ENCODE measurements at places on chromosomes 11 and 22.
A peak's percentile ranks its signal among the peaks of the same experiment; 100 is the strongest.

DNA sequence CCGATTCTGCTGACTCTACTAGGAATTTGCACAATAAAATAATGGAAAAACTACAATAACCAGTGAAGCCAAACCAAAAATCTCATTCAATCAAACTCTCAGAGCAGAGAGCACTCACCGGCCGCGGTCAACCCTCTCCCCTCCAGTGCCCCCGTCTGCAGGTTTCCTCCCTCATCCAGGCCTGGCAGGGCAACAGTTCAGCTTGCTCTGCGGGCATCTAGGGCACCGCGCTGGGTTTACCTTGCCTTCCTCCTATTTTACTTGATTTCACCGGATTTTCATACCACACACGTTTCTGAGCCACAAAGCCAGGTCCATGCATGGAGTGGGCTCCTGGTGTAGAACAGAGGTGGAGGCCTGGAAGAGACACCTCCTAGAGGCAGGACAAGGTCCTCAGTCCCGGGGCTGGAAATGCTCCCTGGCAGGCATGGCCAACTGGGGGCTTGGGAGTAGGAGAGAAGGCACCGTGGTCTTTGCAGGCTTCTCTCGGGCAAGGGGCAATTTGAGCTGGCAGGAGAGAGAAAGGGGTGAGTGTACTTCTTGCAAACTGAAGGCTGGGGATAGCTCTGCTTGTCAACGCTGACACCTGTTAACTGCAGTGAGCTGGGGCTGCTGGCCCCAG, 938.4 kb downstream of the BRD1 start:
- no peak for DNase-seq

DNA sequence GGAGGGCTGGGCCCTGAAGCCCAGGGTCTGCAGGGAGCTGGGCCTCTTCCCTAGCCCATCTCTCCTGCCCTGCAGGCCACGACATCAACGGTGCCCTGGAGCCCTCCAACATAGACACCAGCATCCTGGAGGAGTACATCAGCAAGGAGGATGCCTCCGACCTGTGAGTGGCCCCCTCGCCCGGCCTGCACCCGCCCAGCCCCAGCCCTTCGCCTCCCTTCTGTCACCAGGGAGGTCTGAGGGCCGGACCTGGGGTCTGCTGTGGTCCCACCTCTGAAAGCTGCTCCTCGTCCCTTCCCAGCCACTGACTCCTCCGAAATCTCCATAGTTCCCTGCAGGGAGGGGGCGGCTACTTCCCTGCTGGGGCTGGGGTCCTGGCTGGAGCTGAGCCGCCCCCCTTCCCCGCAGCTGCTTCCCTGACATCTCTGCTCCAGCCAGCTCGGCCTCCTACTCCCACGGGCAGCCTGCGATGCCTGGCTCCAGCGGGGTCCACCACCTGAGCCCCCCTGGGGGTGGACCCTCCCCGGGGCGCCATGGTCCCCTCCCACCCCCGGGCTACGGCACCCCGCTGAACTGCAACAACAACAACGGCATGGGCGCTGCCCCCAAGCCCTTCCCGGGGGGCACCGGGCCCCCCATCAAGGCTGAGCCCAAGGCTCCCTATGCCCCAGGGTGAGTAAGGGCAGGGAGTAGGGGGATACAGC, 13.3 kb downstream of the MYRF start:
- no peak for DNase-seq

GRCh38 chr11:121328176-121328966, 35.8 kb downstream of the SC5D start:
- DNase-seq = no peak

DNA sequence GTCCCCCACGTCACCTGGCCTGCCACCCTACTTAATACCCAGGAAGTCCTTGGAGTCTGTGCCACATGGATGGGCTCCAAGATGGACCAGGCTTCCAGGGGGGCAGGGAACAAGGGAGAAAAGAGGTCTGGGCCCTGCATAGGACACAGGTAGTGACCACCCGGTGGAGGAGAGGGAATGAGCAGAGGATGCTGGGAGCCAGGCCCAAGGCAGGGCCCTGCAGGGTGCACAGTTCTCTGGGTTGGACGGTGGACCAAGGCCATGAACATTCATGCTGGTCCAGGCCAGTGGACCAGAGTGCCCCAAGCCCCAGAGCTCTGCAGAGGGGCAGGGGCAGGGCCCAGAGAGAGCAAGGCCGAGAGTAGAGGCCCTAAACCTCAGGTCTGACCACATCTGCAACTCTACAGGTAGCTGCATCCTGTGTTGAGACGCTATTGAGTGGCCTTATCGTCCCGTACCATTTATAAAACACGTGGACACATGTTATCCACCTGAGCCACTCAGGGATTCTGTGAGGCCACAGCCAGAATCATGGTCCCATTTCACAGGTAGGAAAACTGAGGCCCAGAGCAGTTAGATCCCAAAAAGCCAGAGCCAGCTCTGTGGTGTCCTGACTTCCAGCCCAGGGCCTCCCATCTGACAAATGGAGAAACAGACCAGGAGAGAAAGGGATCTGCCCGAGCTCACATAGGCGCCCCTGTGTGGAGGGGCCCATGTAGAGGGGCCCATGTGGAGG, 46.4 kb downstream of the IGLL5 start:
- DNase-seq = no peak

DNA sequence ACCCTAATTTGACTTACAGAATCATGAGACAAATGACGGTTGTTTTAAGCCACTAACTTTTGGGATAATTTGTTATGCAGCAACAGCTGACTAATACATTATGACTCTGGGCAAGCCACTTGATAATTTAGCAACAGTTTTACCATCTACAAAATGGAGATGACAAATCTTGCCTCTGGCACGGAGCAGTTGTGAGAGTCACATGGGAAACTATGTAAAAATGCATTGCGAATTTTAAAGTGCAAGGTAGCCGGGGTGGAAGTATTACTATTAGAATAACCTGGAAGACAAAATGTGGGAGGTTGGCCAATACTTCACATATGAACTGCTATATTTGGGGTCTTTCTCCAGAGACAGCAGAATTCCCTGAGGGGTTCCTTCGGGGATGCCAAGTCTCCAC, 328.7 kb downstream of the CTTN start:
- DNase-seq = no peak

DNA sequence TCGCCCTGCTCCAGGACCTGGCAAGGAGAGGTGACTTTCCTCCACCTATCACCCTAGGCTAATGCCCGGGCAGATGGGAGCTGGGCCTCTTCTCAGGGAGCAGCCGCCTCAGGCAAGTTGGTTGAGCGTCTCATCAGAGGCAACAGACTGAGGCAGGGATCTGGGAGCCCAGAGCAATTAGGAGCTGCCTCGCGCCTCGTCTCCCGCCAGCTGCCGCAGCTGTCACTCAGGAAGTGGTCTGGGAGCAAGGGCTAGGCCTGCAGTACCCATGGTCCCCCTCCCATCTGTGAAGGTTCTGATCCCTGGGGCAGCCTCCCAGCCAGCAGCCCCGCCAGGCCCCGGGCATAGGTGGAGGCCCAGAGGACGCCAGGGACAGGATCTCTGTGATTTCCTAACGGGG, 4.6 kb upstream of the CABP7 start:
- DNase-seq = no peak

DNA sequence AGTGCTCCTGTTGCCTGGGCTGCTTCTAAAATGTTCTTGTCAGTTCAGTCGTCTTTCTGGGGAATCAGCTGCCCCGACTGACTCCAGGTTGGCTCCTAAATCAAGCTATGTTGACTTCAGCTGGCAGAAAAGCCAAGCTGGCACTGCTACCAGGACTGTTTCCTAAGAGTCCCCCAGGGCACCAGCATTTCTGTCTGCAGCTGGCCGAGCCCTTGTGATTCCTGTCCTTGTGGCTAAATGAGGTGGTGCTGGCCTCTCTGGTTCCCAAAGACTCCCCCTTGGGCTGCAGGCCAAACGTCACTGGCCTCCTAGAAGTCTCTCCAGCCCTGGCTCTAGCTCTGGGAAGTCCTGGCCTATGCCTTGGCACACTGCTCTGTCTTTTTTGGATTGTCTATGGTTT, 31.1 kb downstream of the GRAMD1B start:
- DNase-seq = no peak

DNA sequence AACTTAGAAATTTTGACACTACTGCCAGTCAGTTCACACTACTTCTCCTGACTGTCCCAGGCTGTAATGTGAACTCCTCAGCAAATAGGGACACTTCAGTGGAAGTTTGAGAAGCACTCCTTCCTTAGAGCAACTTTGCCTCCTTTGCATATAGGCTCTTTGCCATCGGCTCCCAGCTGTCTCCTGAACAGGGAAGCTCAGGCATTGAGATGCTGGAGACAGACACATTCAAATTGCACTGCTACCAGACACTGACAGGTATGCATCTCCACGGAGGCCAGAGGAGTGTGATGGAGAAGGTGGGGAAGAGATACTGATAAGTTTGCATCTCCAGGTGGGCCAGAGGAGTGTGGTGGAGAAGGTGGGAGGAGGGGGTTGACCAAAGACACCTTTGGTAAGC, 1.4 kb downstream of the TRAPPC4 start:
- DNase-seq = no peak

DNA sequence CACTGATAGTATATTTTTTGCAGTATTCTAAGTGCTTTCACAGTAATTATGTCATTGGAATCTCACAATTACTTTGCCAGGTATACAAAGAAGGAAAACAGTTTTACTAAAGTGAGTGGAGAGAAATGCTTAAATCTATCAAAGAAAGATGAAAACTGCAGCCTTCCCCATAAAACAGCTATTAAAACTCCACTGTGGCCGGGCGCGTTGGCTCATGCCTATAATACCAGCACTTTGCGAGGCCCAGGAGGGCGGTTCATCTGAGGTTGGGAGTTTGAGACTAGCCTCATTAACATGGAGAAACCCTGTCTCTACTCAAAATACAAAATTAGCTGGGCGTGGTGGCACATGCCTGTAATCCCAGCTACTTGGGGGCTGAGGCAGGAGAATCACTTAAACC, 19.1 kb downstream of the OR51E1 start:
- DNase-seq = no peak

DNA sequence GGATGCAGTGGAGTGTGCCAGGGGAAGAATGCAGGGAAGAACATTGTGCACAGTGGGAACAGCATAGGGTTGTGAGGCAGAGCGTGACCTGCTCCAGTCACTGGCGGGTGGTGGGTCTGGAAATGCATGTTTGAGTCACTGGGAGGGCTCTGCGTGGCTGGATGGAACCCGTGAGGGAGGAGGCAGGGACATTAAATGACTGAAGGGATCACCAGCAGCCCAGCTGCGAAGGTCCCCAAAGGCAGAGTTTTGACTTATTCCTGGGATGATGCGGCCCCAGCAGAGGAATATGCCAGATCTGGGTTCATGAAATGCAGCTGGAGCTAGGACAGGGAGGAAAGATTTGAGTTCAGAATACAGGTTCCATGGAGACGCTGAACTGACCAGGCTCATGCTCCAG, 104.0 kb upstream of the FGF3 start:
- no peak for DNase-seq

DNA sequence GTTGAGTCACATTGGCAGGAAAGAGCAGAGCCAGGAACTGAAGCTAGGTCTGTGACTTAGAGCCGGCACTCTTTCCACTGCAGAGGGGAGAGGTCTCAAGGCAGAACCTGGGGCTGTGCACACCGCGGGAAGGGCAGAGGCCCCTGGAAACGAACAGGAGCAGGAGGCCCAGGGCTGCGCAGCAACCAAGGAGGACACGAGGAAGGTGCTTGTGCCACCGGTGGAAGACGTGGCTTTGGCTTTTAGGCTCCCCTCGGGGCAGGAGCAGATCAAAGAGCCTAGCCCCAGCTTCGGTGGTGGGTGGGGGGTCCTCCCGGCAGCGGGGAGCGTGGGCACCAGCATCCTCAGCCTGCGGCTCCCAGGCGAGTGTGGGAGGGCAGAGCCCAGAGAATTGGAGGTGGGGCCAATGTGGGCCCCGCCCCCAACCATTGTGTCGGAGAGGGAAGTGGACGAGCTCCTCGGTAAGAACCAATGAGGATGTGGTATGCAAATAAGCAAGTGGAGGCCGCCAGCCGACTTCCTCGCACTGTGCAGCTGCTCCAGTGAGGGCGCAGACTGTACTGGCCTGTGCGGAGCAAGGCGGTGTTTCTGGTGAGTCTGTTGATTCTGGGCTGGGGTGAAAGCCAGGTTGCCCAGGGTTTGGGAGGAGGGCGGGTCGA, at the start of gene CCDC116:
Gene CCDC116 (plus strand): TSS at position 524 of the 659 bp plus-strand sequence. CDS start 422 bp downstream, outside the sequence.
- DNase-seq = no peak

DNA sequence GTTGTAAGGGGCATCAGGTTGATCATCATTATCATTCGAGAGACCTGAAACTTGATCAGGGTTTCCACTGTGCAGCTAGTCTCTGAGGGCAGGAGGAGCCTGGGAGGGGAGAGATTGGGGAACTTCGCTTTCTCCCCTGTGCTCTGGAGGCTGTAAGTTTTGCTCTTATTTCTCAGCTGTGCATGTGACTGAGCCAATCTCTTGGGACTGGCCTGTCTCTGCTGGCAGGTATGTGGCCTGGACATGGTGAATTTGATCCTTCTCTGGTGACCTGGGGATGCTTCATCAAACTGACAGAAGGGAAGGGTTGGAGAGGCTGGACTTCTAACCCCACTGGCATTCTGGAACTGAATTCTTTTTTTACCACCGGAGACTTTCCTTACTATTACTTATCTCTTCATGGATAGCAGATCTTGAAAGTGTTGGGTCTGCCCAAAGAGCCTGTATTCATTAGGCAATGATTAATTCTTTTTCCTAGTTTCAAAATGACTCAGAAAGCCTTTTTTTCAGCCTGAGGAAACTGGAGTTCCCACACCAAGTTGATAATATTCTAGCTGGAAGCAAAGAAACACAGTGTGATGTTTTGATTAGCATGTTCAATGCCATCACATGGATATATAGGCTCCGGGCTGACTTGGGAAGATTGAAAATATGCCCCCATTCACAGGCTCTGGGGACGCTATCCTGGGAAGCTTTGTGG, 36.5 kb downstream of the TSPAN18 start:
- DNase-seq = no peak

DNA sequence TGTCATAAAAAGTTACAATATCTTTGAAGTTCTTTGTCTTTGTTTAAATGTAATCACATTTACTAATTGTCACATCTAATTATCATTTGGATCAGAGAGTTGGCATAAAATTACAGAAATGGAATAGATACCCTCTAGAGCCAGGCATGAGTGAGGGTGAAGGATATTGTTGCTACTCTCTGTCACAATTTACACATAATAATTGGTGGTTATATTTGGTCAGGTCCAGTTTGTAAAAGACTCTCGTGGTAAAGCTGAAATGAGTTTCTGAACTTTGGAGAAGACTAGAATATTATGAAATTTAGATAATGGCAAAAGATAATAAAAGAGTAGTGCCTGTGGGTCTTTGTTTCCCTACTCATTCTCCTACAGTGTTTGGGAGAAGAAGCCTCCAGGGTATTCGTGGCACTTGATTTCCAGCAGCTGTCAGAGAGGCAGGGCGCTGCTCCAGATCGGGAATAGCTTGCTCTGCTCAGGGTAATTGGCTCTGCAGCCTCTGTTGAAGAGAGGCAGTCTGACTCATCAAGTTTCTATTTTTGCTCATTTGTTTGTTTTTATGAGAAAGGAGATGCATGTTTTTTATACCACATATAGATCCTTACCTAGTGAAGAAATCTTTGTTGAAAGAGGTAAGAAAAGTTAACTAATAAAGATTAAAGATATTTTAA, 349.9 kb downstream of the CNTN5 start:
- peak; percentile 11 for DNase-seq

All from fibroblast of skin of left quadriceps (primary cell).